ENCODE measurements at places on chromosomes 11 and 22.

- no peak for DNase-seq
These were observed 10.6 kb downstream of the HSD17B12 start for GRCh38 chr11:43690929-43691725.

DNA sequence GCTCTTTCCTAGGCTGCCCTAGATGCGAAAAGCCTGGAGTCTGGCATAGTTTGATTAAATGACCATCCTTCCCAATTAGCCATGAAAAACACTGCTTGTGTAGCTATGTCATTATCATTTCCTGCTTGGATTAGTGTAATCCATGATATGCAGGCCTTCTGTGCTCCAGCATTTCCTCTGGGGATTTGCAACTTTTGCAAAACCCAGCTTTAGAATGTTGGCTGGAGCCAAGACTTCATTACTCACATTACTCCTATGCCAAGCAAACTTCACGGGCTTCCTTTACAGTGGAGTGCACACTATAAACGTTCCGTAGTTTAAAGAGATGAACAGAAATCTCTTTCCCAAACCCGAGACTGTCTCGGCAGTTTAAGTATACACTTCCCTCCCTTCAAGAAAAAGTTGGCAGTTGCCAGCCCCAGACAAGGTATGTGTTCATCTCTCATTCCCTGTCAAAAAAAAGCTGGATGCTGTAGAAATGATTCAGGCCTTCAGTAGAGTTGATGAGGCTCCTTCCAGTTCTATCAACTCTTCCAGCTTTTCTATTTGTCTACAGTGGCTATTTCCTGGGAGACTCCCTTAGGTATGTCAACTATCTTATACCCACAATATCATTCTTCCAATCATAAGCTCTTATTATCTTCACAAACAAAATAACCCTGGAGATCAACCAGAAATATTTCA lies 180.0 kb downstream of the MAML2 start:
- no peak for DNase-seq

DNA sequence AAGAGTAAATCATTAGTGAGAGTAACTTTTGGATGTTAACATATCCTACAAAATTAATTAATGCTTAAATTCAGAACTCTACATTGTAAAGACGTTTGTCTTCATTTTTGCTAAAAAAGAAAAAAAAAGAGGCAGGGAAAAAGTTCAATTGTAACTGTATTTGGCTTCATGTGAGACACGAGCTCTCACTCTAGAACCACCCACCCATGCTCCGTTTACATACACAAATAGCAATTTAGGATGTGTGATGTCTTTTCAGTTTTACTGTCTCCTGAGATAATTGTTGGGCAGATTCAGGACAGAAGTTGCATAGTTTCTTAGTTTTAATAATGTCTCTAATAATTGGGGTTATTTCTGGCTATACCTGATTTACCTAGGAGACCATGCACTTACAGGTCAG lies 248.6 kb downstream of the AASDHPPT start:
- DNase-seq = no peak

GRCh38 chr11:44915621-44916020 lies 35.1 kb downstream of the TP53I11 start:
- no peak for DNase-seq

DNA sequence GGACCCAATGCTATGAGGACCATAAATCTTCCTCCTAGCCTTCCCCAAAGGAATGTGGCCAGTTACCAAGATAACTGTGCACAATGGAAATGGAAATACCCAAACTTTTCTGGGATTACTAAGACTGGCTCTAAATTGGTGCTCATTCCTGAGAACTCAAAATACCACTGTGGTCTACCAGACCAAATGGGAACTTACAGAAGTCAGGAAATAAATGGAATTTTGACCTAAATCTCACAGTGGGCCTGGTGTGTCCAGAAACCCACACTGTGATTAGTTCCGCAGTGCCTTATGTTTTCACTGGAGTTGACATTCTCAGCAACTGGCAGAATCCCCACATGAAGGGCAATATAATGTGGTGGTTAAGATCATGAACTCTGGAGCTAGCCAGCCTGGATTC lies 99.4 kb upstream of the ZC3H12C start:
- DNase-seq = no peak

GRCh38 chr22:50317178-50317577 lies 9.6 kb downstream of the DENND6B start:
- DNase-seq = no peak

GRCh38 chr11:88377144-88377543 lies 39.6 kb upstream of the CTSC start:
- DNase-seq = no peak

DNA sequence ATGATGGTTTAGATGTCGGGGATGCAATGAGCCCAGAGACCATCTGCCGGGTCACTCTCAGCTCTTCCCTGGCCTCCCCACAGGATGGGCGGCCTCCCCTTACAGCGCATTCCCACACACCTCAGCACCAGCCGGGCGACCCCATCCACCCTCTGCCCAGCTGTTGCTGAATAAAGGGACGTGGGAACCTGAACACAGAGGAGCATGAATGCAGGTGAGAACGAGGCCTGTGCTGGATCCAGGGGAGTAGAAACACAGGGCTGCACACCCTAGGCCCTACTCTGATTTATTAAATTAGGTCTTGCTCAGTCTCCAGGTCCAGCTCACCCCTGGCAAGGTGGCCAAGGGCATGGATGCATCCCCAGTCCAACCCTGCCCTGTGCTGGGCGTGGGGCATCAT lies 180.5 kb downstream of the CTTN start:
- DNase-seq = no peak

- DNase-seq = no peak
These were observed 6.8 kb upstream of the CDKN1C start for GRCh38 chr11:2892215-2892966.

DNA sequence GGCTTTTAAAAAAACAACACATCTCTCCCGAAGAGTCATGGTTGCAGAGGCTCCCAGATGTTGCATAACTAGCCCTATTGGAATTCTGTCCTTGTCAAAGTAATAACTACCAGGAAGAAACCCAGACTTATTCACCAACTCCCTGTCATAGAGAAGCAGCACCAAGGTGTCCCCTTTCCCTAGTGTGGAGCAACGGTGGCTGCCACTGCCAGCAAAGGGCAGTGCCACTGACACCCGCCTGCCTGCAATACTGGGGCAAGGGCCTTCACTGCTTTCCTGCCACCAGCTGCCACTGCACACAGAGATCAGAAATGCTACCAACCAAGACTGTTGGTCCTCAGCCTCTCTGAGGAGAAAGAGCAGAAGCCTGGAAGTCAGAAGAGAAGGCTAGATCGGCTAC lies 27.3 kb downstream of the NAP1L4 start:
- no peak for DNase-seq

GRCh38 chr11:10648871-10649270 lies 44.7 kb downstream of the IRAG1 start:
- no peak for DNase-seq

- no peak for DNase-seq
These were observed 212.0 kb downstream of the CSNK2A3 start for GRCh38 chr11:11141065-11141464.

DNA sequence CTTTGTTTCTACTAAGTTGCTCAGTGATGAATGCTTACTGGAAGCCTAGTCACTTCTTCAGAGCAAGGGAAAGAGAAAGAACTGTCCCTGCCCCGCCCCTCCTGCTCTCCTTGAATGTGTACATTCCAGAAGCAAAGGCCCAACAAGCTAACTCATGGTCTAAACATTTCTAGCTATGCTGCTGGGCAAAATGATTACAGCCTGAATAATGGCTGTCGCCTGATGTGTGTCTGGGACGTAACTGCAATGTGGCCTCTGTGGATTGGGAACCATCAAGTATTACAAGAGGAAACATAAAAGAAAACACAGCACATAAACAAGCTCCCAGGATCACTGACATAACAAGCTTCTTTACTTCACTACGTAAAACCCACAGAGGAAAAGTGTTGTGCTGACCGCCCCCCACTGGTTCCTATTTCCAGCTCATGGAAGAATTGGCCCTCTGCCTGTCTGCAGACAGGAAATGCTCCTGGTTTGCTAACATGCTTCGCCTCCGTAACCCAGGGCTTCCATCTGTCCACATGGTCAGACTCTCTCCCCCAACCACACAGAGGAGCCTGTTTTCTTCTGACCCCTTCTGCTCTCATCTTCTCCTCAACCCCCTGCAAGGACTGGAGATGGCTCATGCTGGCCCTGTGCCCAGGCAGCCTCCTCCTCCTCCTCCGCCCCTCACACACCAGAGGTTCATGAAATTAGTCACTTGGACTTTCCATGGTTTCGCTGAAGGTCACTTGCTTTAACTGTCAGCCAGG lies 187.2 kb downstream of the MAML2 start:
- DNase-seq = no peak

DNA sequence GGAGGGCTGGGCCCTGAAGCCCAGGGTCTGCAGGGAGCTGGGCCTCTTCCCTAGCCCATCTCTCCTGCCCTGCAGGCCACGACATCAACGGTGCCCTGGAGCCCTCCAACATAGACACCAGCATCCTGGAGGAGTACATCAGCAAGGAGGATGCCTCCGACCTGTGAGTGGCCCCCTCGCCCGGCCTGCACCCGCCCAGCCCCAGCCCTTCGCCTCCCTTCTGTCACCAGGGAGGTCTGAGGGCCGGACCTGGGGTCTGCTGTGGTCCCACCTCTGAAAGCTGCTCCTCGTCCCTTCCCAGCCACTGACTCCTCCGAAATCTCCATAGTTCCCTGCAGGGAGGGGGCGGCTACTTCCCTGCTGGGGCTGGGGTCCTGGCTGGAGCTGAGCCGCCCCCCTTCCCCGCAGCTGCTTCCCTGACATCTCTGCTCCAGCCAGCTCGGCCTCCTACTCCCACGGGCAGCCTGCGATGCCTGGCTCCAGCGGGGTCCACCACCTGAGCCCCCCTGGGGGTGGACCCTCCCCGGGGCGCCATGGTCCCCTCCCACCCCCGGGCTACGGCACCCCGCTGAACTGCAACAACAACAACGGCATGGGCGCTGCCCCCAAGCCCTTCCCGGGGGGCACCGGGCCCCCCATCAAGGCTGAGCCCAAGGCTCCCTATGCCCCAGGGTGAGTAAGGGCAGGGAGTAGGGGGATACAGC lies 13.3 kb downstream of the MYRF start:
- no peak for DNase-seq

- DNase-seq = no peak
These were observed 18.7 kb upstream of the BMAL1 start for GRCh38 chr11:13258855-13259254.

All from NCI-H1436 treated with DMSO at 0.1 percent for 48 hours (cell line).